ENCODE measurements at places on chromosomes 3 and 15.

DNA sequence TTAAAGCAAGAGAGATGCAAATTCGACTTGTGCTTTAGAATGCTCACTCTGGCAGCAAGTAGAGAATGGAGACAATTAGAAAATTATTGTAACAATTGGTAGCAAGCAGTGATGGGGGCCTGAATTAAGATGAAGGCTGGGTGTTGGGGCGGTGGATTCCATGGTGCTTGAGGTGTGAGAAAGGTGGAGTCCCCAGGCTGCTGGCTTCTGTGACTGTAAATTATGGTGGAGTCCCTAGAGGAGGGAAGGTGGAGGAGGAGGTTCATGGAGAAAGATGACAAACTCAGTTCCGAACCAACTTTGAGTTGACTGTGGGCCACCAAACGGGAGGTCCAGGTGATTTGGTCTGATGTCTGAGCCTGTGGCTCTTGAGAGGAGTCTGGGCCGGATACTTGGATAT lies 10.7 kb upstream of the SMAD3 start:
- no peak for DNase-seq

GRCh38 chr3:32471246-32471645 lies 31.4 kb downstream of the CMTM6 start:
- DNase-seq = no peak

DNA sequence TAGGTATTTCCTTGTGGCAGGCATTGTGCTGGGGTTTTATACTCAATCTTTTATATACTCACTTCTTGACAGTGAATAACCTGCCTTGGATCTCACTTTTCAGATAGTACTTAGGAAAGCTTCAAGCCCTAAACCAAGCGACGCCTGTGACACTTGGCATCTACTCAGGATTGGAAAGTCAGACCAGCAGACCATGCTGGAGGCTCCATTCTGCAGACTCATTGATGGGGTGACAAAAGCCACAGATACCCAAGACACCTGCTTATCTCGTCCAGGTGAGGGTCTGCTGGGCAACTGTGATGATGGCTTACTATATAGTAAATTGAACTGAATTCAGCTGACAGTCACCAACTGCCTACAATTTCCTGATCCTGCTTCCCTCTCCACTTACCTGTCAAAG lies 79.4 kb upstream of the MRPS22 start:
- no peak for DNase-seq

DNA sequence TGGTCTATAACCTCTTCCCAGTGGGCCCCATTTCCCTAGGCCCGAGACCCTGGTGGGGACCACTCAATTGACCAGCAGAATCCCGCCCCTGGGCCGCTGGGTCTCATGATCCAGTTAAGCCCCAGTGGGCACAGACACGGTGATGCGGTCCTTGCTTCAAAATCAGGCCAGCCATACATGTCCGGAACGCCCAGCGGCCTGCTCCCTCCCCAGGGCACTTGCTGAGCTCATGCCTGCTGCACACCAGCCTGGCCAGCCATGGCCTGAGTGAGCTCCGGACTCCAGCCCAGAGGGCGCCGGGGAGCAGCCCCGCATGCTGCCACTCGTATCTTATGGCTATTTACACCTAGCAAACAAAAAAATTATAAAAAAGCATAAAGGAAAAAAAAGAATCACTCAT lies 34.4 kb upstream of the IQSEC1 start:
- no peak for DNase-seq

DNA sequence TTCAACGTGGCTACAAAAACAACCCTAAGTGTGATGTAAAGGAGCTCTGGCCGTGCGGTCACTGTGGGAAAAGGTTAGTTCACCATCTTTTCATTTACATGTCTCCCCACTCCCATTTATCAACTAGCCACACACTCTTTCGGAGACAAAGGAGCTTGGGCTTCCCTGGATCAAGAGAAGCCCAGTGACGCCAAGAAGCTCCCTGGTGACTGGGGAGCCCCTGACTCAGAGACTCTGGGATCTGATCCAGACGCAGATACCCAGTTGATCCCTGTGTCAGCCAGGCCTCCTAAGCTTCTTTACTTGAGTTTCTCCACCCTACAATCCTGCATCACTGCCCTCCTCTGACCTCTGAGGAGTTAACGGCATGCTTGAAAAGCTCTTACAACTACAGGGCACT lies 43.9 kb downstream of the HEG1 start:
- DNase-seq = no peak

GRCh38 chr3:63921741-63922482 lies 9.7 kb upstream of the SCAANT1 start:
- peak; percentile 72 for DNase-seq

DNA sequence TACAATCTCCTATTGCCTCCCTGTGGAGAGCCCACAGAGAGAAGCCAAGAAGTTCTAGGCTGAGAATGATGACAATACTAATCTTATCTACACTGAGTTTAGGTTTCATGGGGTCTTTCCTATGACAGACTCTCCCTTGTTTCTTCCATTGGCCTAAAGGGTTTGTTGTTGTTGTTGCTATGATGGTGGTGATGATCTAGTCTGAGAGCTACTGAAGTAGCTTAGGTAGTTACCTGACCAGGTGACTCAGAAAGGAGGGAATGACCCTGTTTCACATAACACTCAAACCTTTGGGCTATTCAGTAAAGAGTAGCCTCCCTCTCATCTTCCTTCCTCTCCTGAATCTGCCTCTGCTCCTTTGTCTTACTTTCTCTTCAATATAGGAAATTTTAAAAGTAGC lies 170.2 kb downstream of the GMNC start:
- no peak for DNase-seq

- no peak for DNase-seq
Observed at GRCh38 chr3:120324190-120324589, 25.0 kb downstream of the LRRC58 start.

DNA sequence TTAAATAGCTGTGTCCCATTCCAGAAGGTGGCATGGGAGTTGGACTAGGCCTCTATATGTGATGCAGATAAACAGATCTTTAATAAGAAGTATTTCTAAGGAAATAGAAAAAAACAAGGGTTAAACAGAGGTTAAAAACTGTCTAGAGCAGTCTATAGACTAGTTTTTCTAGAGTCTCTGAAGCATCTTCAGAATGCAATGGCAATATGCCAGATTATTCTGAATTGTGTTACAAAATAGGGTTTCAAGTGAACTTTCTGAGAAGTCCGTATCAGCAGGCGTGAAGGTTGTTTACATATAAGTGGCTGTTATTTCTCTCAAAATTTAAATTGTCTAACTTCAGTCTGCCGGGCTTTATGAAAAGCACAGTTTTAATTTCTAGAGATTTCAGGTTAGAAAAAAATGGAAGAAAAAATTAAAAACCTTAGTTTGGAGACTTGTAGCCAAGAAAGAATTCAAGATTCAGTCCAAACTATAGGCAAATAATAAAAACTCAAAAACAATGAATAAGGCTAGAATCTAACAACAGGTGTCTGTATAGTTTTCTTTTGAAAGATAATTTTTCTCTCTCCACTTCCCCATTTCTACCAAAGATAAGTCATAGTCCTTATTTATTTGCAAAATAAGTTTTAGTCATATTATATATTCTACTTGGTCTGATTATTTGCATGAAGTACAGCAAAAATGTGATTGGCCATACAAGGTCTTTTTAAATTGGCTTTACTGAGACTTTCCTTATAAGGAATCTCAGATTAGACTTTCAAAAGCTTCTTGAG lies 55.2 kb downstream of the OSTN start:
- DNase-seq = no peak

- DNase-seq = peak; percentile 85
Observed at GRCh38 chr15:67564021-67564967, 21.8 kb downstream of the MAP2K5 start.

DNA sequence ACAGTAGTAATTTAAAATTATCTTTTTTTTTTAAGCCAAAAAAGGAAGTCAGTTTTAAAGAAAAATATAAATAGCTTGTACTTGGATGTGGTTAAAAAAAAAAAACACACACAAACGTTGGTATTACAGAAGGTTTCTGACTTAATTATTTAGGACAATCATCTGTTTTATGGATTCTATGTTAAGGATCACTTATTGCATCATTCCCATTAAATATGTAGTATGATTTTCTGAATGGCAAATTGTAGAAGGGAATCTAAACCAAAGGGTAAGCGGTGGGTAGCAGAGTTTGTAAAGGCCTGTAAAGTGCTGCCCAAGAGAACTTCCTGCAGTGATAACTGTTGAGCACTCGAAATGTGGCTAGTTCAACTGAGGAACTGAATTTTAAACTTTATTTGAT lies 8.0 kb downstream of the SENP2 start:
- DNase-seq = no peak

- DNase-seq = no peak
Observed at GRCh38 chr3:126154391-126155279, 25.8 kb downstream of the ALDH1L1 start.

GRCh38 chr15:71806452-71806931 lies 3.9 kb upstream of the NR2E3 start:
- peak; percentile 13 for DNase-seq

DNA sequence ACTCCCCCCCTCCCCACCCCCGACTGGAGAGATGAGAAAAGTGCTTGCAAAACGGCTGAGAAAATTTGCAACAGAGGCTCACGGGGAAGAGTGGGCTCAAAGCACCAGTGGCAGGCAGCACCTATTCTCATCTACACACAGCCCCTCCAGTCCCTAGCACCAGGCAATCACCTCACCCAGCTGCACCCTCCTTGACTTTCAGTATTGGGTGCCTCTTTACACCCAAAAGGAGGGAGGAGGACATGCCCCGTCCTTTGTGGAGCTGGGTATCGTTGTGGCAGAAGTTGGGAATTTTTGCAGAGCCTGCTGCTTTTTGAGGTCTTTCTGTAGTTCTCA lies 182.8 kb upstream of the TOPAZ1 start:
- no peak for DNase-seq

- DNase-seq = no peak
Observed at GRCh38 chr3:11558918-11559815, 84.5 kb downstream of the VGLL4 start.

DNA sequence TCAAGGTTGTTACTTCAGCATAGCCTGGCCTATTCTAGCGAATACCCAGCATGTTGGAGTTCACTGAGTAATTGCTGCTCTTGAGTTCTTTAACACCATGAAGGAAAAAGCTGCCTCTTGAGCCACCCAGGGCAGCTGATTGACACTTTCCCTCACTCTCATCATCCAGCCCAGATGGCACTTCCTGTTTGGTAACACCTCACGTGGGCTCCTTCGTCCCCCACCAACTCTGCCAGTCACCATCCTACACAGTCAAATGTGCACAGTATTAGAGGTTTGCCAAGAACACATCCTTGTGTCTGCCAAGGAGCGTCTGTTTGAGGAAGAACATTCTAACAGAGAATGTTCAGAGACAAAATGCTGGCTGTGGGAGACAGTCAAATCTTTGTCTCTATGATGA lies 266.3 kb downstream of the RPLP1 start:
- DNase-seq = no peak

- DNase-seq = peak; percentile 65
Observed at GRCh38 chr15:67067930-67068551, 2.6 kb downstream of the SMAD3 start.

- DNase-seq = peak; percentile 37
Observed at GRCh38 chr15:39381517-39381916, 199.4 kb upstream of the THBS1 start.

DNA sequence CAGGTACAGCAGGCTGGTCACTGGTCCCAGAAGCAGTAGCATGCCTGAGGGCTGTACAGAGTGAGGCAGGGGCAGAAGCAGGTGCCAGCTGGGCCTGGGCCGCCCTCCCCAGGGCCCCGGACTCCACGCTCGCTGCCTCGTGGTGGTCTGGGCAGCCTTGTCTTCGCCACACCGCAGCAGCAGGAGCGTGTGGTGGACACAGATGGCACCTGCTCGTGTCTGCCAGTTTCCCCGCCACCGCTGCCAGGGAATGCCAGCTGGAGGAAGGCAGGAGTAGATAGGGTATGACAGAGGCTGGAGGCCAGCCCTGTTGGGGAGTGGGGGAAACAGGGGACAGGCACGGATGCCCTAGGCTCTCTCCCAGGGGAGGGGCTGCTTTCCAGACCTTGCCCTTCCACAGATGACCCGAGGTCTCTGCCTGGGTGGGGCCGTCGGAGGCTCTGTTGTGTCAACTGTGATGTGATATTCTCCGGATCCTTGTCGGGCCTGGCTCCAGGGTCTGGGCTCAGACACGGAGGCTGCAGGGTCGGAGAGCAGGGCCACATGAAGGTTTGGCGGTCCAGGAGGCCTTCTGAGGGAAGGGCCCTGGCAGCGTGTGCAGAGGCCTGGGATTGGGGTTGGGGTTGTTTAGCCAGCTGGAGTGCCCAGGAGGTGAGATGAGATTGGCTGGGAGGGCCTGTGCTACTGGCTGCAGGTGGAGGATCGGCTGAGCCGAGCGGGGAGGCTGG lies 33.6 kb downstream of the GOLGA6L10 start:
- DNase-seq = no peak

GRCh38 chr3:39106281-39106811 lies 1.1 kb downstream of the GORASP1 start:
- no peak for DNase-seq

GRCh38 chr3:103173940-103174339 lies 739.1 kb downstream of the ZPLD1 start:
- no peak for DNase-seq

DNA sequence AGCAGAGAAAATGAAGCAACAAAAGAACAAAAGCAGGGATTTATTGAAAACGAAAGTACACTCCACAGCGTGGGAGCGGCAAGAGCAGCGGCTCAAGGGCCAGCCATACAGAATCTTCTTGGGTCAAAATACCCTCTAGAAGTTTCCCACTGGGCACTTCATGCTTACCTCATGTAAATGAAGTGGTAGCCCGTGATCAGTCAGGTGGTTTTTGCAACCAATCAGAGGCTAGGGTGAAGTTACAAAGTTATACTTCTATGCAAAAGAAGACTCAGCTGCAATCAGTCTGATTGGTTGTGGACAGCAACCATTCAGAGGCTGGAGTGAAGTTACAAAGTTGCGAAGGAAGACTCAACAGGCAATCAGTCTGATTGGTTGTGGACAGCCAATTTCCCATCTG lies 37.8 kb upstream of the TRH start:
- DNase-seq = no peak

DNA sequence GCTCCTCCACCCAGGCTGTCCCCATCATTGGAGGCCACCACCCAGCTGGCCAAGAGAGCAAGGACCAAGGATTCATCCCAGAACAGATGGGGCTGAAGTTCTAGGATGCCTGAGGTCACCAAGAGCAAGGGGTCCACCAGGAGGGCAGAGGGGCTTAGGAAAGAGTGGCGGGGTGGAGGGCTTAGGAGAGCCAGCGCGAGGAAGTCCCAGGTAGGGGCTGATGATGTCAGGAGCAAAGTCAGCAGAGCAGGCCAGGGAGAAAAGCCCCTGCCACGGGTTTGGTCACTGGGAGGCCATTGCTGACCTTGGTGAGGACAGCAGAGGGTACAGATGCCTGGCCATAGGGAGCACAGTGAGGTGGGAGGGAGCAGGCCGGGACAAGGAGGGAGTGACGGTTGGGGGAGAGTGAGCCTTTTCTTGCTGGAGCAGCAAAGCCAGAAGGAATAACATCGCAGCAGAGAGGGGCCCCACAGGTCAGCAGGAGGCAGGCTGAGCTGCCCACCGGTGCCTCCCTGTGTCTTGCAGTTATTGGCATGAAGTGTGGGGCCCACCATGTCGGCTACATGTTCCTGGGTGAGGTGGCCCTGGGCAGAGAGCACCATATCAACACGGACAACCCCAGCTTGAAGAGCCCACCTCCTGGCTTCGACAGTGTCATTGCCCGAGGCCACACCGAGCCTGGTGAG lies 5.2 kb downstream of the PARP3 start:
- DNase-seq = no peak

GRCh38 chr15:50813089-50813488 lies 47.6 kb upstream of the SPPL2A start:
- DNase-seq = no peak
